ENCODE measurements at places on chromosomes 6 and 20. TPM values are rescaled to one million over a fixed set of nuclear protein-coding genes. Genes with fewer than 3 reads are reported as not detected.

DNA sequence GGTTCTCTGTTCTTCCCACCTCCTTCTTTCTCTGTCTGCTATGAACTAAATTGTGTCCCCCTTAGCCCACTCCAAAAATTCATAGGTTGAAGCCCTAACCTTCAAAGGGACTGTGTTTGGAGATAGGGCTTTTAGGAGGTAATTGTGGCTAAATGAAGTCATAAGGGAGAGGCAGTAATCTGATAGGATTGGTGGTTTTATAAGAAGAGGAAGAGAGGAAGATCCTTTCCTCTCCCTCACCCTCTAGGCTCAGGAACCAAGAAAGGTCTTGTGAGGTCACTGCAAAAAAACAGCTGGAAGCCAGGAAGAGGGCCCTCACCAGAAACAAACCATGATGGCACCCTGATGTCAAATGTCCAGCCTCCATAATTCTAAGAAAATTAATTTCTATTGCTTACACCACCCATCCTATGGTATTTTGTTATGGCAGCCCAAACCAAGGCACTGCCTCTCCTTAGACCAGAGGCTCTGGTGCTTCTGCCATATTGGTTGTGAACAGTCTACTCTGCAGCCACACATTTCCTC lies 135.1 kb upstream of the COL21A1 start:
- no peak for DNase-seq

GRCh38 chr6:9799582-9799981 lies 615.3 kb downstream of the TFAP2A start:
- DNase-seq: no peak

GRCh38 chr6:106677282-106677681 lies 47.9 kb downstream of the QRSL1 start:
- DNase-seq: no peak

DNA sequence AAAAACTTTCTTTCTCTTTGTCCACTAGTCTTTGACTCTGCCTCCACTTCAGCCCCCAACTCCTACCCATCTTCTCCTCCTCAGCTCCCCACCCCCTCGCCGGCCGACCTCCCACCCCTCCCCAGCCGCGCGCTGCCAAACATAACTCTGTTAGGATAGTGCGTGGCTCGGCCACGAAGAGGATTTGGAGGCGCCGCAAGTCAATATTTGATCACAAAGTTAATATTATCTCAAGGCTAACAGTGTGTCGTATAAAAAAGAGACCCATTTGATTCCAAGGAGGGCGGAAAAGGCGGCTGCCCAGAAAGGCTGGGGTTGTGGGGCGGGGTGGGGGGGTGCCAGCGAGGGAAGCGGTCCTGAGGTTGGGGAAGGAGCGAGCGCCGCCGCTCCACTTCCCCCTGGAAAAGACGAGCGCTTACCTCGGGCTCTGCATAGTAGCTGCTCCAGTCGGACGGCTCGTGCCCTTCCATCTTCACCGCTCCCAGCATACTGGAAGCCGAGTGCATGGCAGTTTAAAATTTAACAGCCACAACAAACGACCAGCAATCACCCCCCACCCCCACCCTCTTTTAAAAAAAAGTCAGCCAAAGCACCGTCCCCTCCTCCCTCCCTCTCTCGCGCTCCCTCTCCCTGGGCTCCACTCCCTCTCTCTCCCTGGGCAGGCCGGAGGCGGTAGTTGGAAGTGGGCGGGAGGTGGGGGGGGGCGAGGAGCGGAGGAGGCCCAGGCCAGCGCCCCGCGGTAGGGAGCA lies 425 bp downstream of the FOXA2 start:
- DNase-seq: no peak

Gene PDYN
- total RNA-seq: not detected

GRCh38 chr6:39347906-39348585 lies 25.5 kb upstream of the KCNK16 start:
- peak; percentile 79 for DNase-seq

DNA sequence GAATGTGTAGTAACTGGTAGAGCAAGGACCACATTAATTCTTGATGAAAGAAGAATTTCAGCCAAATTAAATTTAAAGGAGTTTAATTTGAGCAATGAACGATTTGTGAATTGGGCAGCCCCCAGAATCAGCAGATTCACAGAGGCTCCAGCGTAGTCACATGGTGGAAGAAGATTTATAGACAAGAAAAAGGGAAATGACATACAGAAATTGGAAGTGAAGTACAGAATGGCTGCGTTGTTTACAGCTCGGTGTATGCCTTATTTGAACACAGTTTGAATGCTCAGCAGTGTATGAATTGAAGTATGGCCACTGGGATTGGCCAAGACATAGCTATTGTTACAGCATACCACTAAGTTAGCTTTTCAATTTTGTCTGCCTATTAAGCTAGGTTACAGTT lies 173.6 kb upstream of the ARG1 start:
- DNase-seq: no peak

DNA sequence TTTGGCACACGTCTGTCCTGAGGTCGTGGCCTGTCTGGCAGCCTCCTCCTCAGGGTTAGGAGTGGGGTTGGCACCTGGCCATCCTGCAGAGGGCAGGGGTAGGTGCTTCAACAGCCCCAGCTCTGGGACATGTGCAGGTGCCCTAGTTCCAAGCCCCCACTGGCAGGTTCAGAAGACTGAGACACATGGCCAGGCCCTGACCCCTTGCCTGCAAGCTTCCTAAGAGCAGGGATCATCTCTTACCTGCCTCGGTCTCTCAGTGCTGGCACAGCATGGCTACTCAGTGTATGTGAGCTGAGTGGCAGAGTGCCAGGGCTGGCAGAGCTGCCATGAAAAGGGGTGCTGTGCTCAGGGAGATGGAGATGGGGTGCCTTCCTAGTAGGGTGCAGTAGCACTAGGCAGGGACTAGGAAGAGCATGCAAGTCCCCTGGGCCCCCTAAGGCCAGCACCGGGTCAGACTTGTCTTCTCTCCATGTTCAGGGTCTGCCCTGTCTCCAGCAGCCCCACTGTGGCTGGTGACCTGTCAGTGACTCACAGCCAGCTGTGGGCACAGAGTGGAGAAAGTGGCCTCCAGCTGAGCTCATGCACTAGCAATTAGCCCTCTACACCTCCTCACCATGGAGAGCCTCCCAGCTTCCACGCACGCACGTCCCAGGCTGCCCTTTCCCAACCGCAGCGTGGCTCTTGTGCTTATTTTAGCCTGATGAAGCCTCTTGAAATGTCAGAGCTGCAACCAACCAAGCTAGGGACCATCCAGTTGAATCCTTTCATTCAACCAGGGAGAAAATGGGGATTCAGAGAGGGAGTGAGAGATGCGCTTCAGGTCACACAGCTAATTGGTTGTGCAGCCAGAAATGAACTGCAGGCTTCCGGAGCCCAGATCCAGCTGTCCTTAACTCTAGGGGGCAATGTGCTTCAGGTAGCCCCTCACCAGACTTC lies 116.6 kb downstream of the MRPL14 start:
- peak; percentile 63 for DNase-seq

GRCh38 chr6:68343901-68344300 lies 291.2 kb upstream of the ADGRB3 start:
- no peak for DNase-seq

GRCh38 chr6:123925842-123926399 lies 122.3 kb downstream of the NKAIN2 start:
- DNase-seq: no peak

Gene STMND1
- total RNA-seq: not detected

GRCh38 chr6:161091972-161092701 lies 100.6 kb downstream of the MAP3K4 start:
- no peak for DNase-seq

Gene PGC
- not detected for total RNA-seq

Gene EPHA7
- 2.4 TPM for total RNA-seq
